ENCODE measurements at places on chromosomes 2 and 18.

DNA sequence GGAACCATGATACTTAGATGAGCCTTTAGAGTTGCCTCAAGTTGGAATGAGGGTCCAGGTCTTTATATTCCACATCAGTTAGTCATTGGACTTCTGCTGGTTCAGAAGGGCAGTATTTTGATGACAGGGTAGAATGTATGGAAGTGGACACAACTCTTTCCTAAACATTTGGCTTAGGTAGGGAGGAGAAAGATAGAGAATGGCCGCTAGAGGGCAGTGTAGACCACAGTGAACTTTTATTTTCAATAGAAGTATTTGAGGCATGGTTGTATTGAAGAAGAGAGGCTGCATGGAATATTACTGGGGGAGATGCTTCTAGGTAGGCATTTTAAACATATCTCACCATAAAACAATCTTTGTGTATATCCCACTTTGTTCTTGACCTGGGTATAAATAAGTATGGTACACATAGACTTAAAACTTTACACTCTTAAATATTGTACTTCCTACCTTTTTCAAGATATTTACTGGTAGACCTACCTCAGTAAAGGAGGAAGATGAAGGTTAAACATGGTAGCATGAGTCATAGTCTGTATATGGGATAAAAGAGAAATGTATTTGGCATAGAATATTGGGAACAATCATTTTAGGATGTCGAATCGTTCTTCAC is 497.6 kb upstream of the FAM98A start:
- DNase-seq, result peak; percentile 39

DNA sequence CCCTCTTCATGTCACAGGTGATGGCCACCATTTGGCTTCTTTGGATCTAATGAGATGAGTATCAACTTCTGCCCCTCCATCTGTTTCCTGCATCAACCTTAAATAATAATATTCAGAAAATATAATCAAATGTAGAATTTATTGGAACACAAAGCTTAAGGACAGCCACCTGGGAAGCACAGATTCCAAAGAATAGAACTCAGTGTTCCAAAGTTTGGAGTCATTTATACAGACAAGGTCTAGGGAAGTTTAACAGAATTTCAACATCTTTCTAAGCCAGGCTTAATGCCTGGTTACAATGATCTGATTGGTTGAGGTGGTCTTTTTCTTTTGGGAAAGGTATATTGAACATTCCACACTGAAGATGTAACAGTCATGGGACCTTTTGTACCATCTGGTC is 218.0 kb upstream of the PIEZO2 start:
- DNase-seq, result no peak

GRCh38 chr18:80042785-80043184 is 8.6 kb downstream of the RBFA start:
- DNase-seq, result no peak

DNA sequence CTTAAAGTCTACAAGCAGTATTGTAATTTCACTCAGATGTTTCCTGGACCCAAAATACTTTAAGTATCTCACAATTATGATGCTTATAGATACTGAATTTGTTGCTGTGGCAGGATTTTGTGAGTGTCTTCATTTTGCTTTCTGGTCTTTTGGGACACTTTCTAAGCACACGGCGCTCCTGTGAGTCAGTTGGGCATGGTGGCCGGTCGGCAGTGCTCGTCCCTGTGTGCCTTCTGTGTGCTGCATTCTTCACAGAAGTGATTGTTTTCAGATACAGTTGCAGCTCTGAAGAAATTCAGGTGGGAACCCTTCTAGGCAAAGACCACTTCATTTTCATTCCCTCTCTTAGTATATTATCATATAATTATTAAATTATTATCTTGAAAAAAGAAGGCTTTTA is 273.3 kb downstream of the ZNF407 start:
- DNase-seq, result no peak

DNA sequence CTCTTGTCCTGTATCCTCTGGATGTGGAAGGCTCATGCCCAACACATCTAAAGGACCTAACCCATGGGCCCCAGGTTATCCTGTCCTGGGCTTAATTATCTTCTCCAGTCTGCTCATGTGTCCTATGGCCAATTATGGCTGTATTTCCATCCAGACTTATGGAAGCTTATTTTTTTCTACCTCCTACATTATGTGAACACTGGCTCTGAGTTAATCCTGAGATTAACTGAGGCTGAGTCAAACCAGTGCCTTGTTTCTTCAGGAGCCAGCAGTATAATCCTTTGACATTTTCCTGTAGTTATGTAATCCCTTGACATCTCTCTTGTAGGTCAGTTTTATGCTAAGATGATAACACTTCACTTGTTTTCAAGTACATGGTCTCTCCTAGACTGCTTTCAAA is 213.6 kb downstream of the PMAIP1 start:
- no peak for DNase-seq

DNA sequence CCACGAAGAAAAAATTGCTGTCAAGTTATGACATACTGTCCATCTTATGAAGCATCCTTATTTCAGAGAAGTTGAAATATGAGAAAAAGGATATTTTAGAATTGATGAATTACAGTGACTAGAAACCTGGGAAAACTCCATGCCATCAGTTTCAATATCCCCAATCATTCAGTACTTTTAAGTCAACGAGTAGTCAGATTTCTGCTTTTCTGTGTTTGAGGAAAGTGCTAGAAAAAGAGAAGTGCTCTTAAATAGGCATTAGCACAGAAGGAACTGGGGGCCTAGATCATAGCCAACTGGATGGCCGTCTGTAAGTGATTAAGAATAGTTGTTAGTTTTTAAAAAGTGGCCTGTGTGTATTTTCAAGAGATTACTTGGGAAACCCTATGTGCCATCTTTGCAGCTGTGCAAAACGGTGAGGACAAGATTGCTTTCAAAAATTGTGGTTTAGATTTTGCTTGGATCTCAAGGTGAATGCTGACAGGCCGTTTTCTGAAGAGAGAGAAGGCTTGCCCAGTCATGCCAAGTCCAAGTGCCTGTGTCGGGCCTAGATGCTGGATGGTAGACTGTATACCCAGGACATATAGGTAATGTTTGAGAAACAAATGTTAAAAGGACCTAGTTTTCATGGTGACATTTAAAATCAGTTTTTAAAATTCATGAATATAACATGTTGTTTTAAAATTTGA is 5.1 kb downstream of the NEDD4L start:
- no peak for DNase-seq

DNA sequence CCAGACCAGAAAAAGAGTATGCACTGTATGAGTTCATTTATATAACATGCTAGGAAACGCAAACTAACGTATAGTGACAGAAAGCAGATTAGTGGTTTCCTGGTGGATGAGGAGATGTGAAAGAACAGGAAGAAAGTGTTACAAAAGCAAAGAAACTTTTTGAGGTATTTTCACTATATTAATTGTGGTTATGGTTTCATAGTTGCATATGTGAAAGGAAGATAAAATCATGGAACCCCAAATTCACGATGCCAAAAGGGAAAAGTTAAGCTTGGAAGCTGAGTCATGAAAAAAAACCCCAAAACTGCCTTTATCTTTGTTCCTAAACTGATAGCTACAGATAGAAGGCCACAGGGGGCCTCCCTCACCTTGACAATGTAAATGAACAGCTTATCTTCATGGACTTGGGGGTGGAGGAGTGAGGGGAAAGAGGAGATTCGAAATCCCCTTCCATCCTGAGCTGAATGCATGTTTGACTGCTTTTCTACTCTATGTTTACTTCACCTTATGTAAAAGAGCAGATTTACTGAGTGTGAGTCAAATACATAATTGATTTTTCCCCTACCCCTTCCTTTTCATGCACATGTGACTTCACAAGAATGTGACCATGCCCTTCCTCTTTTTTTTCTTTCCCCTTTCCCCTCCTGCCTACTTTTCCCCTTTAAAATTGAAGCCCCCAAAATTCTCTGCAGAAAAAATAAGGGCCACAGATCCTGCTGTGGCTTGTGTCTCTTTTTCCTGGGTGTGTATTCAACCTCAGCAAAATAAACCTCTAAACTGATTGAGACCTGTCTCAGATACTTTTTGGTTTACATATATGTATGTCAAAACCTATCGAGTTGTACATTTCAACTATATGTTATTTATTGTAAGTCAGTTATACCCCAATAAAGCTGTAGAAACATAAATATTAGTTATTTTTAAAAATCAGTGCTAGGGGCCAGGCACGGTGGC is 100.1 kb upstream of the TLK1 start:
- no peak for DNase-seq

GRCh38 chr2:42939411-42940206 is 147.2 kb upstream of the HAAO start:
- no peak for DNase-seq

DNA sequence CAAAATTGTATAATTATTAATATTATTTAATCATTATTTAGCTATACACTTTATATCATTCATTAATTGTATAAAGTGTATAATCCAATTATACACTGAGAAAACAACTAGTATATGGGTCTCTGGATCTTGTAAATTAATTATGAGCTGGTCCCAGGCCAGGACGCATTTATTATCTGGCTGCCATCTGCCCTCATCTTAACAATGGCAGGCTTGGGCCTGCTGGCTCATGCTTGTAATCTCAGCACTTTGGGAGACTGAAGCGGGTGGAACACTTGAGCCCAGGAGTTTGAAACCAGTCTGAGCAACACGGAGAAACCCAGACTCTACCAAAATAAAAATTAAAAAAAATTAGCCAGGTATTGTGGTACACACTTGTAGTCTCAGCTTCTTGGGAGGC is 502.2 kb upstream of the NRXN1 start:
- DNase-seq, result no peak

GRCh38 chr2:10400568-10400977 is 47.6 kb downstream of the ODC1 start:
- DNase-seq, result no peak

DNA sequence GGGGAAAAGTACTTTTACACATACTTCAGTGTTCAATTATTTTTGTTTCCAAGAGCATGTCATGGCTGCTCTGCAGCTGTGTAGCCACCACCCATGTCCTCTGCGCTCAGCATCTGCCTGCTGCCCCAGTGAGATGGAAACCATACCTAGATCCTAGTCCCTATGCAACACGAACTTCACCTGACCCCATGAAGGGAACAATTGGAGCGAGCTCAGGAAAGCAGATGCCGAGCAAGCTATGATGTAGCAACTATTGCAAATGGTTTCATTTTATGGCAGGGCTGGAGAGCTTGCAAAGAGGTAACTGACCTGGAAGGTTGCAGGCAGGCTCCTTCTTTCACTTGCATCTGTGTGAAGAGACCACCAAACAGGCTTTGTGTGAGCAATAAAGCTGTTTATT is 1.3 kb upstream of the CCDC141 start:
- DNase-seq, result no peak

DNA sequence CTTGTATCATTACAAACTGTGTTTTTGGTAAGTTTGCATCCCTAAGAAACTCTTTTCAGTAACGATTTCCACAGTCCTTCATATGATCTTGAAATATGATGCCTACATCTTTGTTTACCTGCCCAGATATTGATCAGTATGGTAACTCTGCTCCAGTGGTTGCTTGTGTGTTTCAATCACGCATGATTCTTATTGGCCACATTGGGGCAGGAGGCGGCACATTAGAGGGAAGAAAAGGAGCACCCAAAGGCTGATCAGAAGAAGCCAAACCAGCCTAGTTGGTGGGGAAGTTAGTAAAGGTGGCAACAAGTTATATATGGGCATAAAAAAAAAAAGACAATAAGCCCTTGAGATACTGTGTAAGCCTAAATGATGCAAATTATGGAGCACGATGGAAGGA is 158.9 kb downstream of the RHBDD1 start:
- DNase-seq, result no peak

- no peak for DNase-seq
Measured at GRCh38 chr18:62829936-62830335, 114.6 kb downstream of the PHLPP1 start.

DNA sequence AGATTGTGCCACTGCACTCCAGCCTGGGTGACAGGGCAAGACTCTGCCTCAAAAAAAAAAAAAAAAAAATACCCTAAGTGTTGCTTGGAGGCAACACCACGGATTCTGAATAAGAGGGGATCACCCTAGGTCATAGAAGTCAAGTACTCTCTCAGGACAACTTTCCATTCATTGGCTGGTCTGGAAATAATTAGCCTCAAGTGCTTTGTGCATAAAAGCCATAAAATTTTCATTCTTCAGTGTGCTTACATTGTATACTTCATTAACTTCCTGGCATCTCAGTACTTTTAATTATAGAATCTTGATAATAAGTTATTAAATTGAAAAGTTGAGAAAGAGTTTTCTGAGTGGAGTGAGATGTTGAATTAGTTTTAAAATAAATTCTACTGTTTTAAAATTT is 876.1 kb upstream of the FAM98A start:
- DNase-seq, result no peak

GRCh38 chr2:193153576-193153975 is 958.8 kb upstream of the TMEFF2 start:
- no peak for DNase-seq

DNA sequence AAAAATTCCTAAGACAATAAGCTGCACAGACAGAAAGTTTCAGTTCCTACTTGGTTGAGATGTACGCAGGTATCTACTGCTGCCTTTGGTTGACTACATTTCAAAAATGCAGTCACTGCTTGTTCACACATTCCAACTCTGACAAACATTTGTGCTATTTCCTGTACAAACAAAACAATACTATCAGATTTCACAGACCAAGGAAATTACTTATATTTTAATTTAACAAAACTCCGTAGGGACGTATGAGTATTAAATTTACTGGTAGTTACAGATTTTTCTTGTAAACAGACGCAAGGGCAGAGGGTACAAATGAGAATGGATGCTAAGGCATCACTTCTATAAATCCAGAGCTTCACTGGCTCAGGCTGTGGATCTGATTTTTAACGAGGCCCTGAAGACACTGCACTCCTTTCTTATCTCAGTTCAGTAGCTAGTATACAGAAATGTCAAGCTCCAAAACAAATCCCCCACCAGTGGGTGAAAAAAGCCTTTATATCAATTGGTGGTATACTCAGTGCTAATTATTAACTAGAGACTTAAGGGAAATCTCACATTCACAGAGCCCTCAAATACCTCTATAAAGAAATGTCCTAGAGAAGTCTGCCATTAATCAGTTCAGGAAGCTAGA is 31.7 kb upstream of the TTC32 start:
- no peak for DNase-seq

- no peak for DNase-seq
Measured at GRCh38 chr2:28645553-28645952, 106.1 kb upstream of the PPP1CB start.

GRCh38 chr2:230312638-230313037 is 14.4 kb upstream of the SP140L start:
- DNase-seq, result no peak

GRCh38 chr2:233131936-233132720 is 72.0 kb downstream of the INPP5D start:
- no peak for DNase-seq

DNA sequence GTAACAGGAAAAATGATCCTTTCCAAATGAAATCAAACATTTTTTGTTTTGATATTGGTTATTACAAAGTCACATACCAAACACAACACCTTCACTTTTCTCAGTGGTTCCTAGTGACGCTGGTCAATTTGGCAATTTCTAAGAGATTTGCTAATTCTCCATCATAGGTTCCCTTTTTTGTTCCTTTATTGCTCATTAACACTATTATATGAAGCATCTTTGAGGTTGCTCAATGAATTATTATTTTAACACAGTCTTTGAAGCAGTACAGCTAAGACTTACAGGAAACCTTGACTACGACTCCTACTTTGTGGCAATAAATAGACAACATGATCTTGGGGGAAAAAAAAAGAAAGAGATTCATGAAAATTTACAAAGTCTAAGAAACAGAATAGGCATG is 152.2 kb upstream of the VRK2 start:
- no peak for DNase-seq

Measured in DND-41 (cell line).